ENCODE measurements at places on chromosomes 2 and 18.

DNA sequence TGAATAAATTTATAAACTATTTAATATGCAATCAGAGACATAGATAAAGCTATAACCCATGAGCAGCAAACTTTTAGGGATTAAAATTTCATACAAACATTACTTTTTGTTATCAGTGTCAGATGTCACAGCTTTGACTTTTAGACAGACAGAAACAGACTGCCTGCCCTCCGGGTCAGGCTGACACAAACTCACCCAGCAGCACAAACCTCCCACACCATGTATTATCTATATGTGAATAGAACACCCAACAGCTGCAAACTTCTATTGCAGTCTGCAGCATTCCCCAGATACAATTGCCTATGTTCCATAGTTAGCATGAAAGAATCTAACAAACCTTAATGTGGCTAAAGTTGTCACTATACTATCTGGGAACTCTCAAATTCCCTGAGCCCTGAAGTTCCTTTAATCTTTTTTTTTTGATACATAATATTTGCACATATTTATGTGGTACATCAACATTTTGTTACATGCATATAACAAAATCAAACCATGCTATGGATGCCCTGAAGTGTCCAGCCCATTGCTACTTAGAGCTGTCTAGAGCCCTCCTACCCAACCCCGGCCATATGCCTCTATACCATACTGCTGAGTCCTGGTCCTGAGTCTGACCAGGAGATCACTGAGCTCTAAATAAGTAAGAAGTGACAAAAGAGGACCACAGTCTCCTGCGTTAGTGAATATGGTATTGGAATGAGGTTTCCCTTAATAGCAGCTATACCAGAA, 214.4 kb downstream of the ZNF385B start:
- DNase-seq: no peak

- no peak for DNase-seq
These were observed 676.4 kb upstream of the CHAC2 start for GRCh38 chr2:53091183-53091582.

GRCh38 chr2:154549869-154550268, 148.6 kb upstream of the KCNJ3 start:
- DNase-seq: no peak

- DNase-seq: peak; percentile 12
These were observed 61.3 kb upstream of the CSRNP3 start for GRCh38 chr2:165408186-165408585.

- no peak for DNase-seq
These were observed 59.5 kb downstream of the IRS1 start for GRCh38 chr2:226740039-226740648.

Data from GM04504 (cell line).